Pulmonary artery endothelial cell (primary cell): ENCODE measurements at places on chromosomes 5 and 9.

DNA sequence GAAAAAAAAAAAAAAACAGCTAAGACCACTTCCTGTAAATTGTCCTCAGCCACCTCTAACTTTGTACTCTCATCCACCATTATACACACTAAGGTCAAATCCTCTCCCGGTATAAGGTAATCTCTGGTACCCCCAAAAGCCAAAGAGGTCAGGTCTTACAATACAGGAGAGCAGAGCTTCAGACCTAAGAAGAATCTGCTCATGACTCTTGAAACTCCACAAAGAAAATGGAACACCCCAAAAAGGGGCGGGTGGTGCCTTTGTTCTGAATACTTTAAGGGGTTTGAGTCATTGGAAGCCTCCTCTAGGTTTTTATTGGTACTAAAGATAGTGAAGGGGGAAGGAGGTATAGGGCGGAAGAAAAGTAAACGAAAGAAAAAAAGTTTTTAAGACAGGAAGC, 69.8 kb downstream of the COL15A1 start:
- DNase-seq = no peak

GRCh38 chr5:132060501-132061161, at the start of gene IL3:
Gene IL3, plus strand, starts transcription at chr5:132060655. Its CDS starts 52 bp downstream, at chr5:132060707.
- no peak for DNase-seq

DNA sequence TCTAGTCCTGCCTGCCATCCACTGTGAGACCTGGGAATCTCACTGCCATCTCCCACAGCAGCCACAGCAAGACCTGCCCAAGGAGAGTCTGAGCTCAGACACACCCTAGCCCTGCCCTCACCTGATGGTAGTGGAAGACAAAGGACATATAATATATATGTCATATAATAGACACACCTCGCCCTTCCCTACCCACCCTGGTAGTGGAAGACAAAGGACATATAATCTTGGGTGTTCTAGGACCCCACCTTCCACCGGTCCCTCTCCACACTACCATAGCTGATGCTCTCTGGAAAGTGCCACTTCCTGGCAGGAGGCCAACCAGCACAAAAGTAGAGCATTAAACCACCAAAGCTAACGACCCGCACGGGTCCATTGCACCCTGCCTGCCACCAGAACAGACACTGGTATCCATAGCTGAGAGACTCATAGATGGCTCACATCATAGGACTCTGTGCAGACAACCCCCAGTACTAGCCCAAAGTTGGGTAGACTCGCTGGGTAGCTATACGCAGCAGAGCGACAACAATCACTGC, 545.6 kb downstream of the CAAP1 start:
- no peak for DNase-seq

- DNase-seq = no peak
Observed at GRCh38 chr9:107178293-107178692, 104.8 kb upstream of the RAD23B start.

DNA sequence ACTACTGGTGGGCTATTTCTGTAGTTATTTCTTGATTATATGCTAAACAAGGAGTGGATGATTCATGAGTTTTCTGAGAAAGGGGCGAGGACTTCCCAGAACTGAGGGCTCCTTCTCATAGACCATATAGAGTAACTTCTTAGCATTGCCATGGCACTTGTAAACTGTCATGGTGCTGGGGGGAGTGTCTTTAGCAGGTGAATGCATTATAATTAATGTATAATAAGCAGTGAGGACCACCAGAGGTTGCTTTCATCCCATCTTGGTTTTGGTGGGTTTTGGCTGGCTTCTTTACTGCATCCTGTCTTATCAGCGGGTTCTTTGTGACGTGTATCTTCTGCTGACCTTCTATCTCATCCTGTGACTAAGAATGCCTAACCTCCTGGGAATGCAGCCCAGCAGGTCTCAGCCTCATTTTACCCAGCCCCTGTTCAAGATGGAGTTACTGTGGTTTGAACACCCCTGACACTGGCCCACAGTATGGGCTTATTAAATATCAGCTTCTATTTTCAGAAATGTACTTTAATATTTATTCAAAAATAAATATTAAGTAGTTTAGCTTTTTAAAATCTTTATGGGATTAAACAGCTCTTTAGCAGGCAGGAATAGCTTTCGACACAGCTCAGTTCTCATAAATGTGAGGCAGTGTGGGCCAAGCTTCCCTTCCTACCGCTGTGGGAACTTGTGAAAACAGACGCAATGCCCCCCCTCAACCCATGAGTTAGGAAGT, 44.4 kb downstream of the GALNT12 start:
- DNase-seq = no peak

- DNase-seq = no peak
Observed at GRCh38 chr5:155886311-155887031, 440.5 kb upstream of the SGCD start.

GRCh38 chr9:78443946-78444345, 147.0 kb downstream of the PSAT1 start:
- DNase-seq = no peak

GRCh38 chr5:71974165-71974564, 133.1 kb upstream of the MAP1B start:
- DNase-seq = no peak

DNA sequence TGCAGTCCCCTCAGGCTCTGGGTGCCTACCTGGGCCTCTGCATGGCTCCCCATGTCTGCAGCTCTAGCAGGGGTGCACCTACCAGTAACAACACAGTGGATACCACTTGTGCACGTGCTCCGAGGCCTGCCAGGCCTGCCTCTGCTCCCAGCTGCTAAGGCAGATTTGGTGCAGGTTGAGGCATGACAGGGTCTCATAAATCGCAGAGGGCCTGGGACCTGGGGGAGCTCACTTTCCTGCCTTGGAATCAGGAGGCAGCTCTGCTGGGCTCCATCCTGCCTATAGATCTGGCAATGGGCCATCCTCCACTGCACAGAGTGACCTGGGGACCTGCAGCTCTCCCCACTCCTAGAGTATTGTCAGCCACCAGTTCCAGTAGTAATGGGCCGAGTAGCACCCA, 121.9 kb upstream of the CXCL14 start:
- DNase-seq = no peak

DNA sequence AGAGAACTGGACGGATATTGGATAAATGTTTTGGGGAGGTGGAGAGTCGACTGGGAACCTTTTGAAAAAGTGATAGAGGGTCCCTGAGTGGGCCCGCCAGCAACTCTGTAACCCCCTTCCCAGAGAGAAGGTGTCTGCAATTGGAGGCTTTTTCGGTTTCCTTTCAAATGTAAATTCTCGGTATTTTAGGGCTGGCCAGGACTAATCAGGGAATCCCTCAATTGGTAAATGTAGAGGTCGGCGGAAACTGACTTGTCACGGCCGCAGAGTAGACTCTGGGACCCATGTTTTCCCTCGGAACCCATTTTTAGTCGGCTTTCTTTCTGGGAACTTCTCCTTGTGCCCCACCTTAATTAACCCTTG, 524 bp downstream of the CCNB1 start:
- no peak for DNase-seq

DNA sequence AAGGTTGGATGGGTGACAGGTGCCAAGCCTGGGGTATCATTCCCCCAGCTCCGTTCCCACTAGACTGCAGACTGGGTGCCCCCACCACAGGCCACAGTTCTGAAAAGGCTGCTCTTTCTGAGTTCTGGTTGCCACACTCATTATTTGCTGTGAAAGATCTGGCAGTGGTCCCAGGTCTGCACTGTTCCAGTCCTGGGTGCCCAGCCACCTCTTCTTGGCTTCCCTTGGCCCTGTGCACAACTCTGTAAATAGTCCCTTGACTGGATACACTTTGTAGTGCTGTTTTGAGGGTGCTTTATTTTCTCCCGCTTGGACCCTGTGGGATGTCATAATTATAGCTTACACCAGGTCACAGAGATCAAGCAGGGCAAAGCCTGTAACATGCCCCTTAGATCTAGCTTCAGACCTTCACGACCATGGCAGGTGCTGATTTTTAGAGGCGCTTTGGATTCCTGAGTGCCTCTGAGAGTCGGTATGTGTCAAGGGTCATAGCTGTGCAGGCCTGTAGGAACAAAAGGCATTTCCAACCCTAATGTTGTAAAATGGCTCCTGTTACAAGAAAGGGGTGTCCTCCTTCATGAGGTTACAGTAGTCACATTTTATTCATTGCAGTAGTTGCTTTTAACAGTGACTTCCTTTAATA, 344.9 kb downstream of the ICE1 start:
- DNase-seq = no peak

DNA sequence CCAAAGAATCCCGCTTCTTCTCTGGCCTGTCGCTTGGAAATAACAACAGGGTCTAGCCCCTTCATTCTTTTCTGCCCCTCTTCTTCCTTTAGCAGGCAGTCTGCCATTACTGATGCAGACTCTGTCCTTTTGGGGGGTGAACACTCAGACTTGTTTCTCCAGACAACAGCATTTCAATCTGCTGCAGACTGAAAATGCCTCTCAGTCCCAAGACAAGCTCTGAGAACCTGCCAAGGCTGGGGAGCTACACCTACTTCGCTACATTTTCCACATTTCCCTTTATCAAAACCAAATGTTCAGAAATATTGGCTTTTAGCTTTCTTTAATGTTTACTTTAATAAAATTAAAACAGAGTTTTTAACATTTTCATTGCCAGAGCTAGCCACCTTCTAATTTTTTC, 152.4 kb downstream of the MPDZ start:
- no peak for DNase-seq

- no peak for DNase-seq
Observed at GRCh38 chr9:133401588-133401987, 16.2 kb downstream of the REXO4 start.

DNA sequence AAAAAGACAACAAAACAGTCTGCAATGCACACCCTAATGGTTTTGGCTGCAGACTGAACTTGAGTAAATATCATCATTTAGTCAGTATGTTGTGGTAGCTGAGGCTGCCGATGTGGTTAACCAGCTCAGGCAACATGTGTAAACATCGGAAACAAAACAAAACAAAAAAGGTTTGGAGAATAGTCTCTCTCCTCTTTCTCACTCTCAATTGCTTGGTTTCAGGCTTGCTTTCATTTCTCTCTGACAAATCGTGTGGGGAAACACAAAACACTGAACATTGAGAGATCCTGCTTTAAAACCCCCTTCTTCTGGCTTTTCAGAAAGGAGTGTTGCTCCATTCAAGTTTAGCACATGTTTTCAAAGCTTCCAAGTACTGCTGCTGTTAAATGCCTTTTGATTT, 453.3 kb downstream of the BNC2 start:
- no peak for DNase-seq

GRCh38 chr5:39102684-39103155, 28.5 kb upstream of the RICTOR start:
- DNase-seq = no peak

GRCh38 chr9:82354279-82354659, 365.7 kb downstream of the SPATA31D1 start:
- no peak for DNase-seq

- no peak for DNase-seq
Observed at GRCh38 chr9:131111186-131111853, 14.1 kb upstream of the NUP214 start.

DNA sequence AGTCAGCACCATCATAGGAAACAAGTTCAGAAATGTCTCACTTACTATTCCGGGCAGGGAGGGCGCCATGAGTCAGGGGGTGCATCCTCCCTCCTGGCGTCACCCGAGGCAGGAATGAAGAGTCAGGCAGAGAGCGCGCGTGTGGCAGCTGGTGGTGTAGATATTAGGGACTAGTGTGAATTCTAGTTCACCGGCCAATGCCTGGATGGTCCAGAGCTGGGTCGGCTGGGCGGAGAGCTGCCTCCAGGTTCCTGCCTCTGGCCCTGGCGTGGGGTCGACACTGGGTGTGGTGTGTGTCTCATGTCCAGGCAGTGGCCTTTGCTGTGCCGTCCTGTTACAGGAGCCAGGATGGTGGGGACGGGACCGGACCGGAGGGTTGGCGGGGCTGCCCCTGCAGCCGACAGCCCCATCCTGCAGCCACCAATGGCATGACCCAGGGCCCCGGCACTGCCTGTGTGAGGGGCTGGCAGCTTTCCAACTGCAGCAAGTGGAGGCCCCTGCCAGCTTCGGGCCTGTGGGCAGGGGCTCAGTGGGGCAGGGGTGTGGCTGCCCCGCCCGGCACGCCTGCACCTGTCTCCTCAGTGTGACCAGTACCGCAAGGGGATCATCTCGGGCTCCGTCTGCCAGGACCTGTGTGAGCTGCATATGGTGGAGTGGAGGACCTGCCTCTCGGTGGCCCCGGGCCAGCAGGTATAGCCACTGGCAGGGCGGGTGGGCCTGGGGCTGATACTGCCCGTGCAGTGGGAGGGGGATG, 9.1 kb downstream of the DIPK1B start:
- peak; percentile 61 for DNase-seq

DNA sequence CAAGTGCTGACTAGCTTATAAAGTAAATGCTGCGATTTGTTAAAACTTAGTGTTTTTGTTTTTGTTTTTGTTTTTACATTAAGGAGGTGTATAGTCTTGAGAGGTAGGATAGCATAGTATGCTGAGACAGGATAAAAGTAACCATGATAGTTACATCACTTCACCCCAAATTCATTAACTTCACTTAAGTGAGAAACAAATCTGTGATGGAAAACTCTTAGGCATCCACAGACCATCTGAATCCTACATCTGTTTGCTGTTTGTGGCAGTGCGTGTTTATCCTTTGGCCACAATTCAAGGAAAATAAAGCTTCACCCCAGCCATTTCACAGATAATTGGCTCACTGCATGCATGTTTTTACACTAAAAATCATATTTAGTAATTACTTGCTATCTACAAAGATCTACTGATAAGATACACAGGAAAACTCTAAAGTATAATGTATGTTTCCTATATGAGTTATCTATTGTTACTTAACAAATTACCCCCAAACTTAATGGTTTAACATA, 82.0 kb downstream of the ZNF622 start:
- no peak for DNase-seq
